ENCODE measurements at places on chromosomes 7 and 10. TPM values are rescaled to one million over a fixed set of nuclear protein-coding genes. Genes with fewer than 3 reads are reported as not detected.

GRCh38 chr7:140349144-140349771 is 49.1 kb downstream of the SLC37A3 start:
- no peak for DNase-seq

DNA sequence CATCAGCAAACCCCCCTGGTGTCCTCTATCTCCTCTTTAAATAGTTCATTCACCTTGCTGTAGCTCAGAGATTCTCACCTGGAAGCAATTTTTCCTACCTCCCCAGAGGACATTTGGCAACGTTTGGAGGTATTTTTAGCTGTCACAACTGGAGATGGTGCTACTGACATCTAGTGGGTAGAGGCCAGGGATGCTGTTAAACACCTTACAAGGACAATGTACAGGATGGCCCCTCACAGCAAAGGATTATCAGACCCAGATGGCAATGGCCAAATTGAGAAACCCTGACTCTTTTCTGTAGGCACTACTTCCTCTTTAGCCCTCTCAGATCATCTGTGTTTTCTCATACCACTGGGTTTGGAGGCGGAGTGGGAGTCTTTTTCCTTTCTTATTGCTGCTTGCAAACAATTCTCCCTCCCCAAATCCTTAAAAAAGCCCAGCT is 13.2 kb upstream of the TRA2A start:
- no peak for DNase-seq

DNA sequence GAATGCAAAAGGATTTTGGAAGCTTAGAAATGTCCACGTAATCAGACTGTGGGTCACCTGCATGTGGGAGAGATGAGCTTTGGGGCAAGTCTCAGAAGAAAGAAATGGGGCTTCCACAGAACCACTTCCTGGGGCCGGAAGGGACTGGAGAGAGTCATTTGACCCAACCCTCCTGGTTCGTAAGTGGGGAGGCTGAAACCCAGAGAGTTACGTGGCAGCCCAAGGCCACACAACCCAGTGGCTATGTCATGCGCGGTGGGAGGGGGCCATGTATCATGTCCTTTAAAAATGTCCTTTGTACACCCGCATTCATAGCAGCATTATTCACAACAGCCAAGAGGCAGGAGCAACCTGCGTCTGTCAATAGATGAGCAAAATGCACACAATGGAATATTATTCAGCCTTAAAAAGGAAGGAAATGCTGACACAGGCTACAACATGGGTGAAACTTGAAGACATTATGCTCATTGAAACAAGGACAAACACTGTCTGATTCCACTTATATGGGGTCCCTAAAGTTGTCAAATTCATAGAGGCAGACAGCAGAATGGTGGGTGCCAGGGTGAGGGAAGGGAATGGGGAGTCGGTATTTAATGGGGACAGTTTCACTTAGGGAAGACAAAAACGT is 15.1 kb downstream of the CAMK2B start:
- DNase-seq, result peak; percentile 24

GRCh38 chr7:73681031-73681430 is 2.2 kb downstream of the DNAJC30 start:
- DNase-seq, result no peak

Gene CPA2
- not detected for total RNA-seq

Gene CD36
- total RNA-seq, result 1,393 TPM

Gene NAT16
- not detected for total RNA-seq

DNA sequence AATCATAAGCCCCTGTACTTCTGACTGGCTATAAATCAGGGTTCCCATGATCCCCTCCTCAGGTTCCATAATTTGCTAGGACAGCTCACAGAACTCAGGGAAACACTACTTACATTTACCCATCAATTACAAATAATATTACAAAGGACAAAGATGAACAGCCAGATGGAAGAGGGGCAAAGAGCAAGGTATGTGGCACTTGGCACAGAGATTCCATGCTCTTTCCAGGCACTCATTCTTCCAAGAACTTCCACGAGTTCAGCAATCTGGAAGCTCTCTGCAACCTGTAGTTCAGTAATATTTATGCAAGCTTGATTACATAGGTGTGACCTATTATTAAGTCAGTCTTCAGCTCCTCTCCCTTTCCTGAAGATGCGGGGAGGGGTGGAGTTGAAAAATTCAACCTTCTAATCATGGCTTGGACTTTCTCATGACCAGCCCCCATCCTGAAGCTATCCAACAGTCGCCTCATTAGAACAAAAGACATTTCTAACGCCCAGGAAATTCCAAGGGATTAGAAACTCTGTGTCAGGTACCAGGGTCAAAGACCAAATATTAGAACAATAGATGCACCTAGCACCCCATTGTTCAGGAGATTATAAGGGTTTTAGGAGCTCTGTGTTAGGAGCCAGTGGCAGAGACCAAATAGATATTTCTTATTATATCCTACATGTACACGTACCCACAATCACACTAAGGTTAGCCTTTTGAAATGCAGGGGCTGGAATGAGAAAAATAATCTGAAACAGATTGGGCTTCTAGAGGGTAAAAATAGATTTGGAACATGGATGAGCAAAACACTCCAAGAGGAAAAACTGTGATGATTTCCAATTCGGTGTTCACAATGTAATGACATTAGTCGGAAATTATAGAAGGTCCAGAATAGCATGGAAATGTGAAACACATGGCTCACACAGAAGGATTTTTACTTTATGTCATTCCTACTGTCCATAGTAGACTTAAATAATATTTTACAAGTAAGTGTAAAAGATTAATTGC is 7.0 kb downstream of the ANKMY2 start:
- DNase-seq, result no peak

DNA sequence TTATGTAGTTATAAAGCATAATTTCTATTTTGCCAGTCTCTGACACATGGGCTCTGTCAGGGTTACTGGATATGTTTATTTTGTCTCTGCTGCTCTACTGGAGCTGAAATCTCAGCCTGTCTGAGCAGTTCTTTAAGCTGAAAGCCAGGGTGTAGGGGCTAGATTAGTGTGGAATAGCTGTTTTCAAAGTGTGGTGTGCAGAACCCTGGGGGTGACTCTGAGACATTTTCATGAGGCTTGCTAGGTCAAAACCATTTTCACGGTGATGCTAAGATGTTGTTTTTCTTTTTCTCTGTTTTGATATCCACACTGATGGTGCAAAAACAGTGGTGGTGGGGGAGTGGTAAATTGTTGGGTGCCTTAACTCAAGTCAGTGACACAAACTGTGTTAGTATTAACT is 45.5 kb downstream of the CREM start:
- DNase-seq, result no peak

Gene LIPM
- not detected for total RNA-seq

Gene VAX1
- total RNA-seq, result not detected

DNA sequence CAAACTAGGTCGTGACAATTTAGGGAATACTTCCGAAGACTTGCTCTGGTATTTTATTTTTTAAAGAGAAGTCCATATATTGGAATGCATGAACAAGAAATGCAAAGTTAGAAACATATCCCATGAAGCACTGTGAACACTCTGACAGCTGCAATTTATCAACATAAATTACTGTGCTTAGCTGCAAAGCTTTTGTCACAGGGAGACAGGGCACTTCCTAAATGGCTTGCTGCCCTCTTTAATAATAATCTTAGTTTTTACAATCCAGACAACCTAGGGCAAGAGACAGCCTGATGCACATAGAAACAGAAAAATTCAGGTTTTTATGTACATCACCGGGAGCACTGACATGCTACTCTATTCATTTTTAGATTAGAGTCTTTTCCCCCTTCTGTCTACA is 78.3 kb upstream of the NOBOX start:
- DNase-seq, result no peak

Data from left ventricle myocardium superior (tissue), 1 donor.